Central memory CD8-positive, alpha-beta T cell (primary cell): ENCODE measurements at places on chromosomes 3 and 15.

GRCh38 chr3:102017784-102018183, 168.5 kb downstream of the NFKBIZ start:
- DNase-seq = no peak

DNA sequence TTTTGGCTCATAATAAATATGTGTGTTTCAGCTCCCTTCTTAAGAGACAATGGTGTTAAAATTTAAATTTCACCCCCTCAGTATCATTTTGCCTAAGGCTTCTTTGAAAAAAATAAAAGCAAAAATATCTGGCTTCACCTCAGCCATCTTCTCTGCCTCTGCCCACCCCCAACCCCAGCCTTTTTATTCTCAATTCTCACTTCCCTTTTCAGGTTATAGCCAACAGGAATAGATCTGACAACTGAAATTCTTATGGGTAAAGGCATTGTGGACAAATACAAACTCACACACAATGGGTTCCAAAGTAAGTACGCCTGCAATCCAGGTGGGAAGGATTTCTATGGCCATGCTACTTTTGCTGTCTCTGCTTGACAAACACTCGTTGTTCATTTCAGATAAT, 399.0 kb upstream of the ARRDC4 start:
- DNase-seq = no peak

DNA sequence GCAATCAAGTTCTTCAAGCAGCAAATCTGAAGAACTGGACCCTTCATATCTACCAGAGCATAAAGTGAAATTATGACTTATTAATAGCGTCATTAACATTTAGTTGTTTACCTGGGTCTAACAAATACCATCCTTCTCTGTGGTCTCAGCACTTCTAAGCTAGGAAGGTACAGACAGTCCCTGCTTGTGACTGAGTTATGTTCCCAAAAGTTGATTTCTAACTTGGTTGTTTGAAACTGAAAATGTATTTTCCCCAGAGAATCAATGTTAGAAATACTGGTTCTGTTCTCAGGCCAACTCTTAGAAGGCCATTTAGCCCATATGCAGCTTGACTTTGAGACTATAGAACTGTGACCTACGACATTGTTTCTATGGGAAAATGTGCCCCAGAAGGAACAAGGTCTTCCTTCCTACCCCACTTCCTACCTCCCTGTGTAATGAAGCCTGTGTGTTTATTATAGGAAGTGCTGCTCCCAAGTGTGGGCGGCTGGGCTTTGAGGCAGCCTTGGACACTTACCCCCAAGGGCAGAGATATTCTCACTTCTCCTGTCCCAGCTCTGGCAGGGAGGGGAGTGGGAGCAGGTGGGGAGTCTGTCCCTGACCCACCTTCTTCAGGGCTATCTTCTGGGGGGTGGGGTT, 12.2 kb upstream of the MAPK6 start:
- DNase-seq = no peak

- DNase-seq = no peak
Measured at GRCh38 chr15:41943543-41944312, 28.6 kb downstream of the EHD4 start.

DNA sequence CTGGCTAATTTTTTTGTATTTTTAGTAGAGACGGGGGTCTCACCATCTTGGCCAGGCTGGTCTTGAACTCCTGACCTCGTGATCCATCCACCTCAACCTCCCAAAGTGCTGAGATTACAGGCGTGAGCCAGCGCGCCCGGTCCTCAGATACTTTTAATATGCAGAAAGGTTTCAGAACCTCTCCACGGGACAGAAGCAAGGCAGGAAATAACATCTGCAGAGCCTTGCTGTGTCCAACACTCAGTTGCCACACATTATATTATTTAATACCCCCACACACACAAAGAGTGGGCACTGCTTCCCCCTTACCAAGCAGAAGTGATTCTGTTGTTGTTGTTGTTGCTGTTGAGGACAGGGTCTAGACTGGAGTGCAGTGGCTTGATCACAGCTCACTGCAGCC, 28.0 kb downstream of the OSBPL10 start:
- DNase-seq = no peak

DNA sequence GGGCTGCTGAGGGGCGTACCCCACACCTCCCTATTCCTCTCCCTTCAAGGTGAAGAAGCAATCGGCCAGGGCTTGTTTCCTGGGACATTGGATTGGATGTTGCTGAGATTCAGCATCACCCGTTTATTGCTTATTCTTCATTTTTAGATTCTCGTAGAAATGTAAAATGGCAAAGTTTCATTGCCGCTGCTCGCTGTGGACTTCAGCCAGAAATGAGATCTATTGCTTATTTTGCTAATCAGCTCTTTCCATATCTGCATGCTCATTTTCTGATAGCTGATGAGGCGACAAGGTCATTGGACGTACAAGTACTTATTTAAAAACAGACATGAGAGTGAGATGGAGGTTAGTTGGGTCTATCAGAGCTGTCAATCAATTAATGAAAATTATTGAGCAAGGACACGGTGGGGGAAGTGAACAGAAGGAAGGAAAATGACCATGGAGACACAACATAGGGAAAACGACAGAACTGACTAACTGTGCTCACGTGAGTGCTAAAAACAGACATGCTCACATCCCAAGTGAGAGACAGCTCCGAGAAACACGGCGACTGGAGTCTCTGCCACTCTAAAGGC, 471.2 kb downstream of the NR2F2 start:
- DNase-seq = no peak

DNA sequence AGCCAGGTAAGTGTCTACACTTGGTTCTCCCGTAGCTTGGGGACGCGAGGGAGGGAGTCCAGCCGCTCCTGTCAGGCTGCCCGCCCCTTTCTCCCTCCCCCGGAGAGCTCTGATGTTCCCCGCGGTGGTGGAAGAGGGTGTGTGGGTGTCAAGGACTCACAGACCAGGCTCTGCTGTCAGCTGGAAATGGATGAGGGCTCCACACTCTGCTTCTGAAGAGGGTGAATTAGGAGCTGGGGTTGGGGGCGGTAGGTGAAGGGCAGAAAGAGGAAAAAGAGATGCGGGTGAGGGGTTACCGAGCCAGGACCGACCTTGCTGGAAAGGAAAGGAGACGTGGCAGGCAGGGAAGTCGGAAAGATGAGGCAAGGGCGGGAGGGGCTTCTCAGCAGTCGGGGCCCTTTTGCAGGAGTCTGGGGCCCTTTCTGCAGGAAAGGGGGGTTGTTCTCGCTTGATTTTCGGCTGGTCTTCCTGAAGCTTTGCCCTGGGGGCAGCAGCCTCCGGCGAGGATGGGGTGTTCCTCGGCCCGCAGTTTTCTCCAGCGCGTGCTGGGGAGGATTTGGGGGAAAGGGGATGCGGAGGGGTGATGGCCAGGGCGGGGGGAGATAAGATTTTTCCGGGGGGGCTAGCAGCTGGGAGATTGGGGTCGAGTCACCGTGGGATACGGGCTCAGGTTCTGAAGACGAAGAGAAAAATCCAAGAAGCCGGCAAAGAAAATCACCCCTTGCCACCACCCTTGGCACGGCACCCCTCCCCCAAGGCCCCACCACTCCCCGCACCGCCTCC, 602 bp upstream of the BAHD1 start:
- no peak for DNase-seq

DNA sequence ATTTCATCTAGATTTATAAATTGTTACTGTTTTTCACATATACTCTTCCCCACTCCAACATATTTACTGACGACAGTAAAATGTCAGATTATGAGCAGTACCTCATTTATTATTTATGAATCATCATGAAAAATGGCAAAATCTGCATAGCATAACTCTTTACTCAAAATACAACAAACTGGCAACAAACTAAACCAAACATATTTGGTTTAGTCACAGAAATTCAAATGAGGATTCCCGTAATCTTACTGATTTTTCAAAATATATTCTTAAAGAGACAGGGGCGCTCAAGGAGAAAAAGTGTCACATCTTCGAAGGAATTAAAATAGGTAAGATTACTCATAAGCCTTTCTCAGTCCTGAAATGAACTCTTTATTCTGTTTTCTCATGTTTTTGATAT, 3.0 kb upstream of the GPR87 start:
- no peak for DNase-seq

DNA sequence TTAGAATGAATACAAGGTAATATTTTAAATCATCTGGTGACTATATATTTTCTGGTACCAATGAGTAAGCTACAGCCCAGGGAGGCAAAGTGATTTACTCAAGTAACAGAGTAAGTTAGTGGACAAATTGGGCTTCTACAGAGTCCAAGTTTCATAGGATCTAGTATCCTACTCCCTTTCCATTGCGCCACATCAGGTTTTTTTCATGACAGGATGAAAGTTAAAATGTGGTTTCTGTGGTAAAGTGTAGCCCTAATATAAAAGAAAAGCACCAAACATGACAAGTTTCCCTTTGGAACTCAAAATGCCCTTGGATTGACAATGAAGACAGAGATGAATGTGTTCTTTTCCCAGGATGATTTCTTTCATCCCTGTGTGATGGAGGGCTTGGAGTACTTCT, 350.8 kb upstream of the ZNF385D start:
- no peak for DNase-seq

- DNase-seq = no peak
Measured at GRCh38 chr3:100198579-100199269, 62.1 kb upstream of the TBC1D23 start.

GRCh38 chr3:34382859-34383258, 584.4 kb downstream of the PDCD6IP start:
- no peak for DNase-seq

GRCh38 chr3:146589899-146590508, 15.1 kb downstream of the PLSCR5 start:
- DNase-seq = no peak

- no peak for DNase-seq
Measured at GRCh38 chr15:48459571-48460442, 128.6 kb downstream of the DUT start.

DNA sequence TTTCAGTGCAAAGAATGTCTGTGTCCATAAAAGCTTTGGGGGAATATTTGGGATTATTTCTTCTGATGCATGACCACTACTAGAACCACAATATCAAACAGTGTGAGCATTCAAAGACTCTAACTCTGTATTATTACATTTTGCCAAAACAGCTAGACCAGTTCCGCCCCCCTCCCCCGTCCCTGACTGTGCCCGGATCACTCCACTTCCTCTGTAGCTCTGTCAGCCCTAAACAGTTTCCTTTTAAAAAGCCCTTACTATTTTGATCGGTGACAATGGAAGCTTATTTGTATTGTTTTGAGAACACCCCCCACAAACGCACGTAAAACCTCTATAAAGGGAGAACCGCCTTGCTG, 36.6 kb upstream of the EPHB3 start:
- no peak for DNase-seq

- no peak for DNase-seq
Measured at GRCh38 chr3:121998030-121998580, 23.9 kb downstream of the ILDR1 start.

DNA sequence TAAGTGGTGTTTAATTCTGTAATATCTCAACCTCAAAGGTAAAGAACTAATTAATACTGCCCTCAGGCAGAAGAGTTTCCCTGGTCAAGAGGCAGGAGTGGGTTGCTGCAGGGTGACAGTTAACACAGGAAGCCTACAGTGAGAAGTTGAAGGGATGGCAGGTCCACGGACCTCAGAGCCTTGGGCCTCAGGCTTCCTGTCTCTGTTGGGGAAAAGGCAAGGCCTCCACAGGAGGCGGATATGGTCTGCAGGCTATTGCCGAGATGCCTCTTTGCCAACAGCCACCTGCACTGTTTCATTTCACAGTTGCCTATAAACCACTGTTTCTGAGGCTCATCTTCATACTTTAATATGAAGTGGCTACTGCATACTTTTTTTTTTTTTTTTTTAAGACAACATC, 33.3 kb upstream of the RPN1 start:
- no peak for DNase-seq

DNA sequence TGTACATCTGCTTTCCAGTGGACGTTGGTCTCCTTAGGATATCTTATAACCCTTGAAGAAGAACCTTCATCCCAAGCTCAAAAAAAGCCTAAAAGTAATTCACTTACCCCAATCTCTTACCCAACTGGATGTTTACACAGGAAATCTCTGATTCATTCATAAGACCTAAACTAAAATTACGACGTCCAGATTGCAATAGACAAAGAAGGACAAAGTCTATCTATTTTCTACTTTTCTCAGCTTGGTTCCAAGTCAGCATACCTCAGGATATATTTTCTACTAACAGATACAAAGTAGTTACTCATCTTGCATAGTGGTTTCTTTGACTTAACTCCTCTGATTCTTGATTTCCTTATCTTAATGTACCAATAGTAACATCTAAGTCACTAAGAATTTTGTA, 669.9 kb downstream of the OTOL1 start:
- DNase-seq = no peak

DNA sequence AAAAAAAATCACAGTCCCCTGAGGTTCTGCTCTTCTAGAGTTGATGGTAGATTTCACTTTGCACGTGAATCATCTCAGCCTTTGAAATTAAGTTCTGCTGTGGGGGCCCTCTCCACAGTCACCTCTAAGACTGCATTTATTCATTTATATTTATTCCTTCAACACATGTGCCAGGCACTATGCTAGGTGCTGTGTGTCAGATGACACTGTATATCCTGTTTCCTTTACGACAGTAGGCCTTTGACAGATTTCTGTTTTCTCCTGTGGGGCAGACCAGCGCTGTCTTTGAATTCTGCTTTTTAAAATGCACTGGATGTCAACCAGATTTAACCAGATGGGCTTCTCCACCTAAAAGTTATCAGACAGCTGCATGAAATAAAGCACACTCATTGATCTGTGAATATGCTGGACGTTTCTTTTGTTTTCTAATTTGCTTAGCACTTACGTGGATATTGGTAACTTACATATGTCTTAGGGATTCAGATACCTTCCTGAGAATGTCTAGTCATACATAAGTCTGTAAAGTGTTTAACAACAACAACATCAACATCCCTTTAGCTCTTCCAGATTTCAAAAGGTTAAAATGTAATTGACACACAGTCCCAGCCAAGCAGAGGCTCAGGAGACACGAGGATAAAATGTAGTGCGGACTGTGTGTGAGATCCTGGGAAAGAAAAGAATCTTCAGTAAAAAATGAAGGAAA, 525.5 kb upstream of the MCTP2 start:
- no peak for DNase-seq

GRCh38 chr3:169554611-169555010, 108.9 kb downstream of the MECOM start:
- no peak for DNase-seq

DNA sequence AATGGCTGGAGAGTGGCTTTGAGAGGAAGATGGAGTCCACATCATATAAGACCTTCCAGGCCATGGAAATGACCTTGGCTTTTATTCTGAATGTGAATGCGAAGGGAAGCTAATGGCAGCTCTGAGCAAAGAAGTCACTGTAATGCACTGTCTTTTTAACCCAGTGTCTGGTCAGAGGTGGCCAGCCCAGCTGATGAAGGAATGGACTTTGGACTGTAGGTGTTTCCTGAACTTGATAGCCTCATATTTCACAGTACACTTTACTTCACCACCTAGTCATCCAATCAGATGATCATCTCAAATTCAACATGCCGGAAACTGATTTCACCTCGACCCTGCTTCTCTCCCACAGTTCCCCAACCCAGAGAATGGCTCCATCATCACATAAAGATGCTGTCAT, 33.4 kb downstream of the DCLK3 start:
- DNase-seq = no peak
